ENCODE measurements at places on chromosomes 13 and 19.

GRCh38 chr19:4474514-4475022, 2.5 kb downstream of the HDGFL2 start:
- no peak for DNase-seq

DNA sequence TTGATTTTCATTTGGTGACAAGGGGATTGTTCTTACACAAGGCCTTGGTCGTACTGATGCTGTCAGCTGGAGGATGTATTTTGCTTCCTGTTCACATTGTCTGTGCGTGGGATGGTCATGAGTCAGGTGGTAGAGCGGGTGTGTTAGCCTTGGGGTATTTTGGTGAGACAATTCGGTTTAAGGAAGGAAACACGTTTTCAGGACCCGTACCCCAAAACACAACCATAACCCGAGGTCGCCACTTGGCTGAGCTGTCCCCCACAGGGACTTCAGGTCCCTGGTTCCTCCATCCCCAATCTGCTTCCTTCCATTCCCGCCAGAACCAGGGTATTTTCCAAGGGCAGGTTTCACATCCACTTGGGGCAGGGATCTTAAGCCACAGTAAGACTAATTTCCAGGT, 15.0 kb downstream of the MYO9B start:
- DNase-seq = no peak

DNA sequence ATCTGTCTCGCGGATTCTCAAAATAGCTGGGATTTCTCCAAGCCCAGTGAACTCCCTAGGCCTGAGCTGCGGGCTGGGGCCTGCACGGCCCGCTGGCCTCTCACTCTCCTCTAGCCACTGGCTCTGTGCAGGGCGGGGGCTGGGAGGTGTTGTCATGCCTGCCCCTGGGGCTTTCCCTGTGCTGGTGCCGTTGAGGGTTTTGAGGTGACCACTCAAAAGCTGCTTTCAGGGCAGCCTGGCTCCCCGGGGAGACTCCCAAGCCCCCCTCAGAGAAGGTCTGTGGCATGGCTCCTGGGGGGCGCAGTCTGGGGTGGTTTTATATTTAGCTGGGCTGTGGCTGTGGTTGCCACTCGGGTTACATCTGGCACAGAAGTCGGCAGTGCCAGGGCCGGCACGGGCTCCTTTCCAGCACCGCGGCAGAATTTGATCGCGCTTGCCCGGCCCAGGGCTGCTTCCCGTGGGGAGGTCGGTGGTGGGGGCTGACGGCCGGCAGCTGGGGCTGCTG, 10.0 kb downstream of the NDUFB7 start:
- DNase-seq = no peak

DNA sequence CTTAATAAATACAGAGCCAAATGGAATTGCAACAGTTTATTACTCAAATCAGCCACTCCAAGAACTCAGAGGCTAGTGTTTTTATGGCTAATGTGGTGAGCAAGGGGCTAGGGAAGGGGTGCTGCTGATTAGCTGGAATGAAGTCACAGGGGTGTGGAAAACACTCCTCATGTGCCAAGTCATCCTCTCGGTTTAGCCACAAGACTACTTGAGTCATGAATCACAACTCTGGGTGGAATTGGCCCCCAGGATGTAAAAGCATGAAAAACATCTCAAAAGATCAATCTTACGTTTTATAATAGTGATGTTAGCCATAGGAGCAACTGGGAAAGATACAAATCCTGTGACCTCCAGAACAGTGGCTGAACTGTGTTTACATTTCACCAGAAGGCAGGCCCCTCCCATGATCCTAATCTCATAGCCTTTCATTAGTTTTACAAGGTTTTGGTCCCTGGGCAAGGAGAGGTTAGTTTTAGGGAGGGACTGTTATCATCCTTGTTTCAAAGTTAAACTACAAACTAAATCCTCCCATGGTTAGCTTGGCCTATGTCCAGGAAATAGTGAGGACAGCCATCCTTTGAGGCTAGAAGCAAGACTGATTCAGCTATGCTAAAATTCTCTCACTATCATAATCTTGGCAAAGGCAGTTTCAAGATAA, 2020.1 kb upstream of the PCDH20 start:
- no peak for DNase-seq

GRCh38 chr13:98083507-98083906, 59.4 kb upstream of the FARP1 start:
- DNase-seq = no peak

- no peak for DNase-seq
These were observed 126.7 kb downstream of the ABCC4 start for GRCh38 chr13:95174517-95174916.

GRCh38 chr13:105798541-105798940, 736.9 kb downstream of the EFNB2 start:
- no peak for DNase-seq

GRCh38 chr19:2168619-2169424, 5.1 kb downstream of the DOT1L start:
- no peak for DNase-seq

GRCh38 chr13:92727118-92727517, 499.5 kb upstream of the GPC6 start:
- no peak for DNase-seq

DNA sequence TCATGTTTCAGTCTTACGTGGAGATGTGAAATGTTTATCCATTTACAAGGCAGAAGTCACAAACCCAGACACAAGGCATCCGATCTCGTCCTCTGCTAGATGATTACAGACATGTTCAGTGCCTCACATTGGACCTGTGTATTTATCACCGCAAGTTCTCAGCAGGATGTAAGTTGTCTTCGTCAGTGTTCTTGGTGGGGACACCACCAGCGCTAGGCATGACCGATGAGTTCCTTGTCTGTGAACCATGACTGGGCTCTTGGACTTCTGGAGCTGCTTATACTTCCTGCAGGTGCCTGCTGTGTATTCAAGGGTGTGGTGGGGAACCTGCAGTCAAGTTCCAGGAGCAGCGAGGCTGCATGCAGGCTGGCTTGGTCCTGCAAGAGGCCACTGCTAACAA, 105.4 kb downstream of the URI1 start:
- no peak for DNase-seq

GRCh38 chr13:51180853-51181511, 41.2 kb upstream of the FAM124A start:
- DNase-seq = no peak

- no peak for DNase-seq
These were observed 65.5 kb downstream of the TBC1D4 start for GRCh38 chr13:75416327-75417011.

DNA sequence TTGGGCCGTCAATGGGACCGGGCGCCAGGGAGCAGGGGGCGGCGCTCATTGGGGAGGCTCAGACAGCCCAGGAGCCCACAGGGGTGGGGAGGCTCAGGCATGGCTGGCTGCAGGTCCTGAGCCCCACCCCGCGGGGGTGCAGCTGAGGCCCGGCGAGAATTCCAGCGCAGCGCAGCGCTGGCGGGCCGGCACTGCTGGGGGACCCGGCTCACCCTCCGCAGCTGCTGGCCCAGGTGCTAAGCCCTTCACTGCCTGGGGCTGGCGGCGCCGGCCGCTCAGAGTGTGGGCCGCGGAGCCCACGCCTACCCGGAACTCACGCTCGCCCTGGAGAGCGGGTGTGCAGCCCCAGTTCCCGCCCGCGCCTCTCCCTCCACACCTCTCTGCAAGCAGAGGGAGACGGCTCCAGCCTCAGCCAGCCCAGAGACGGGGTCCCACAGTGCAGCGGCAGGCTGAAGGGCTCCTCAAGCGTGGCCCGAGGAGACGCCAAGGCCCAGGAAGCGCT, 1227.4 kb downstream of the PCDH17 start:
- DNase-seq = no peak

Data from cortex of kidney (tissue), 1 donor.